ENCODE measurements at places on chromosomes 5 and 9.

- no peak for DNase-seq
Measured at GRCh38 chr5:35789732-35790456, 66.8 kb upstream of the IL7R start.

GRCh38 chr5:161306351-161306995, 240.1 kb downstream of the GABRB2 start:
- no peak for DNase-seq

DNA sequence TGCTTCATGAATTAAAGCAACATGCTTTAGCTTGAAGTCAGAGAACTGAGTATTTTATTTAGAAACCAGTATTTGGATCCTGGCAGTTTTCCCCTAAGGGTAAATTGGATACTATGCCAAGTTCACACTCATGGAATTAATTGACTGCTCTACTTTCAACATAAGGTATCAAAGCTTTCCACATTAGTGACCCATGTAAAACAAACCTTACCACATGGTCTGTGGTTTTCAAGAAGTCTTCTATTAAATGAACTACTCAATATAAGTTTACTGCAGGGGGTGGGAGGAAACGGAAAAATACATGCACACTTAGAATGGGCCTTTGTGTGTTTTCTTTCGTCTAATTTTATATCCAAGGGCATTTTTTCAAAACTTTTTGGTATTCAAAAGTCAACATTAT, 232.0 kb upstream of the FBXL7 start:
- no peak for DNase-seq

DNA sequence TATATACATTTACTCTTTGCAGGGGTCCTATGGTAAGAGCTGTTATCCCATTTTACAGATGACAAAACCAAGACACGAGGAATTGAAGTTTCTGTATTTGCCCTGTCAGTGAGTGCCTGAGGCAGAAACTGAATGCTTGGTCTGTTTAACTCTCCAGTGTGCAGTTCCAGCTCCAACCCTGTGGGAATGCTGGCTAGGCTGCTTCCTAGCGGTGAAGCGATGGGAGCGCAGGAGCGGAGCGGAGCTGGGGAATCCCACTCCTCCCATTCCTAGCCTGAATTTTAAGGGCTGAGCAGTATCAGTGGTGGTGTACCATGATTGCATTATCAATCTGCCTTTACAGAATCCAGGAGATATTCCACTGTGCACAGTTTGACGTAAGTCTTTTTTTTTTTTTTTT, 202.3 kb downstream of the LRRC70 start:
- no peak for DNase-seq

- no peak for DNase-seq
Measured at GRCh38 chr9:104784098-104784497, 20.2 kb downstream of the NIPSNAP3B start.

DNA sequence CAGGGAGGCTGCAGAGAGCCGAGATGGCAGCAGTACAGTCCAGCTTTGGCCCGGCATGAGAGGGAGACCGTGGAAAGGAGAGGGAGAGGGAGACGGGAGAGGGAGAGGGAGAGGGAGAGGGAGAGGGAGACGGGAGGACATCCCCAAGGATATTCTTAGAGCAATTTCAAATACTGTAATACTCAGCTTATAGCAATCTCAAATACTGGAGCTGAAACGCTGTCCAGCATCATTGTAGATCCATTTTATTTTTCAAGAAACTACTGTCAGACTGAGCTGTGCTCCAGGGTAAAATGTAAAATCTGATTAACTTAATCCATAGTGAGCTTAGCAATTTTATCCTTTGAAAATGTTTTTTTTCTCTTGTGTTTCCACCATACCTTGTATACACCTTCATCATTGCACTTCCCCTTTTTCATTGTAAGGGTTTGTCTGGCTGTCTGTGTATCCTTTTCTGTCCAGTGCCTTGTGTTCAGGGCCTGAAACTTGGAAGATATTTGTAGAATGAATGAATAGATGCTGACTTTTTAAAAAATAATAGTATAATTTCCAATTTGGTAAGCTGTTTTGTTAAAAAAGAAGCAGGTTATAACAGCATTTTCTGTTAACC, 64.0 kb upstream of the LRRC70 start:
- DNase-seq: no peak

GRCh38 chr9:109167716-109168115, 667 bp upstream of the FRRS1L start:
- no peak for DNase-seq

DNA sequence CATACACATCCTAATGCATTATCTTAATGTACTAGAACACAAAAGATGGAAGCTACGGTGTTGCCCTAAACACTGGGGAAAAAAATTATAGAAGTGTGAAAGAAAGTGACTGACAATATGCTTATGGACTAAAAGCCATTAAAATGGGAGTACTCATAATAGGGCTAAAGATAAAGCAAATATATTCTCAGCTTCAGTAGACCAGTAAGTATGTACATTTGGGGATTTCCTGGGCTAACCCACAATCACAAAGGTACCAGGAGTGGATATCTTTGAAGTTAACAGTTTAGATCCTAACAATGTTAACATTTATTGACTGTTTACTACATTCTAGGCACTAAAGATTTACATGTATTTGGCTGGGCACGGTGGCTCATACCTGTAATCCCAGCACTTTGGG, 36.9 kb downstream of the PTGER4 start:
- no peak for DNase-seq

DNA sequence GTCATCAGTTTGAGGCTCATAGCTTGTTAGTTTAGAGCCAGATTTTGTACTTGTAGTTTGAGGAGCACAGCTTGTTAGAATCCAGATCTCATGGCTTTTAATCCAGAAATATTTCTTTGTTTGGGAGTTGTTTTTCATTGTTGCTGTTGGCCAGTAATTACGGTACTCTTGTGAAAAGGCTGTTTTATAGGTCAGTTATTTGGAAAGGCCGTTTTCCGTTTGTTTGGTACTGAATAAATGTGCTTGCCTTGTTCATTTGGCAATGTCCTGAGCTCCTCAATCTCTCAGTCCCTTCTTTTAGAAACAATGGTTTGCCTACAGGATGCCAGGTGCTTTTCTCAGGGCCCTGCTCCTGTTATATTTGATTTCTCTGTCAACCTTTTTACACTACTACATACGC, 4.5 kb upstream of the MOB3B start:
- no peak for DNase-seq

GRCh38 chr9:5553211-5553610, 42.9 kb downstream of the PDCD1LG2 start:
- DNase-seq: no peak

GRCh38 chr9:109986521-109986991, 206.6 kb downstream of the PALM2AKAP2 start:
- DNase-seq: no peak

GRCh38 chr9:89676281-89676680, 71.5 kb downstream of the GADD45G start:
- peak; percentile 43 for DNase-seq

DNA sequence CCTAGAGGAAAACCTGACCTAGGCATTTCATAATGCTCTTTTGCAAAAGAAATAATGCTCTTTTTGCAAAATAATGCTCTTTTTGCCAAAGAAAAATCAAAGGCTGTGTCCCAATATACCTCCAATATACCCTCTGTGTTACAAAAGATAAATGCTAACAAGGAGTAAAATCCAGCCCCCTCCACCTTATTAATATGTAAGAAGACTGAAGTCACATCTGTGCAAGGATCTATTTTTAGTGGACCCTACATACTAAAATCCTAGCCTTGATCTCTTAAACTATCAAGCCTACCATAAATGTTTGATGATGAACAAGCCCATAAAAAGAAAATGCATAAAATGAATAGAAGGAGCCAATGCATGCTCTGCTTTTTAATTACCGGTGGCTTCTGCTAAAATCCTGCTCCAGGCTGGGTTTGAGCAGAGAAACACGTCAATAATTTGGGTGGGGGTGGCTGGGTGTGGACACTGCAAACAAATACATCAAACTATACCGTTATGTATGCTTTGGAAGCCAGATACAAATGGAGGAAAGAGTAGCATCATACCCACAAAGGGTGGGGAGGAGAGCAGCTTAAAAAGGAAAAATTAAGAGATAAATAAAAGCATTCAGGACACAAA, 131.6 kb downstream of the SEMA6A start:
- DNase-seq: no peak

DNA sequence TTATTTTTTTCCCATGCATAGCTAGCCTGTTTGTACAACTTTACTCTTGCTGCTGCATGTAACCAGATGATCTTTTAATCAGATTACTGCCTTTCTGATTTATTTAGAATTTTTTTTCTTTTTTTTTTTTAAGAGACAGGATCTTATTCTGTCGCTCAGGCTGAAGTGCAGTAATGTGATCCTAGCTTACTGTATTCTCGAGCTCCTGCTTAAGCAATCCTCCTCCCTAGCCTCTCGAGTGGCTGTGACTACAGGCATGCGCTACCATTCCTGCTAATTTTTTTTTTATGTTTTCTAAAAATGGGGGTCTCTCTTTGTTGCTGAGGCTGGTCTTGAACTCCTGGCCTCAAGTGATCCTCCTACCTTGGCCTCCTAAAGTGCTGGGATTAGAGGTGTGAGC, 9.6 kb downstream of the DCP2 start:
- no peak for DNase-seq

DNA sequence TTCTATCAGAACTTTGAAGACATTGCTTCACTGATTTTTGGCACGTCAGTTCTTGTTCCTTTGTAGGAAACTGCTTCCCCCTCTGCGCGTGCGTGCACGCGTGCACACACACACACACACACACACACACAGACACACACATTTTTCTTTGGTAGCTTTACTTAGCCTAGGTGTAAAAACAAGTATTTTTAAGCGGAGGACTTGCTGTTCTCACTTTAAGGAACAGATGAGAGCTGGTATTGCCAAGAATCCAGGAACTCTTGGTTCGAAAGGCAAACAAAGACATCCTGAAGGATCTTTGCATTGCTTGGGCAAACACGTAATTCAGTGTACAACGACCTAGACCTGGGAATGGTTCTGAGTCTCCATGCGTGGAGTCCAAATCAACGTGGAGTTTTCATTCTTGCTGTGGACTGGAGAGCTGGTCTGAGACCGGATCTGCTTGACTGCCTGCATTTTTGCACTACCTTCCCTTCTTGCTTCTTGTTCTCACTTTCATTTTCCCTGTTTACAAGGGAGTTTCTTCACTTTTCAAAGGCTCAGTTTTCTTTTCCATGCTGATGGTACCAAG, 8.2 kb downstream of the TMEM268 start:
- DNase-seq: no peak
